ENCODE measurements at places on chromosomes 13 and 19. TPM values are rescaled to one million over a fixed set of nuclear protein-coding genes. Genes with fewer than 3 reads are reported as not detected.

MAMSTR gene
- total RNA-seq, result 0.32 TPM

RGL3 gene
- total RNA-seq, result 6.0 TPM

ZNF677 gene
- 19.1 TPM for total RNA-seq

LGALS4 gene
- not detected for total RNA-seq

C13orf42 gene
- not detected for total RNA-seq

PSG3 gene
- total RNA-seq, result not detected

GPR183 gene
- not detected for total RNA-seq

ADAMTSL5 gene
- total RNA-seq, result 11.8 TPM

IPO5 gene
- total RNA-seq, result 178 TPM

SKA3 gene
- total RNA-seq, result 3.4 TPM

LRFN3 gene
- total RNA-seq, result 5.0 TPM

CYP2S1 gene
- total RNA-seq, result 0.65 TPM

ZNF134 gene
- 12.8 TPM for total RNA-seq

GRK1 gene
- total RNA-seq, result not detected

ZNF497 gene
- total RNA-seq, result 0.18 TPM

APOC4 gene
- not detected for total RNA-seq

GPC5 gene
- not detected for total RNA-seq

ATP4A gene
- total RNA-seq, result not detected

NUP62 gene
- 27.4 TPM for total RNA-seq

RASAL3 gene
- total RNA-seq, result 0.16 TPM

MARCHF2 gene
- total RNA-seq, result 84.1 TPM

CRB3 gene
- total RNA-seq, result not detected

SOX1 gene
- not detected for total RNA-seq

MED4 gene
- total RNA-seq, result 20.4 TPM

NLRP9 gene
- total RNA-seq, result not detected

SLC25A41 gene
- total RNA-seq, result not detected

STX10 gene
- 62.7 TPM for total RNA-seq

MPND gene
- total RNA-seq, result 1.3 TPM

TGFBR3L gene
- not detected for total RNA-seq

SAFB gene
- total RNA-seq, result 28.2 TPM

ZNF558 gene
- 29.4 TPM for total RNA-seq

URAD gene
- total RNA-seq, result not detected

METTL21C gene
- not detected for total RNA-seq

SIGLEC6 gene
- total RNA-seq, result 0.36 TPM
